LHCN-M2 (cell line): ENCODE measurements at places on chromosomes 13 and 19. TPM values are rescaled to one million over a fixed set of nuclear protein-coding genes. Genes with fewer than 3 reads are reported as not detected.

Gene LGALS4
- not detected in 2 replicates for total RNA-seq

Gene SCGB2B2
- total RNA-seq = not detected in 2 replicates

Gene ARRDC5
- not detected in 2 replicates for total RNA-seq

DNA sequence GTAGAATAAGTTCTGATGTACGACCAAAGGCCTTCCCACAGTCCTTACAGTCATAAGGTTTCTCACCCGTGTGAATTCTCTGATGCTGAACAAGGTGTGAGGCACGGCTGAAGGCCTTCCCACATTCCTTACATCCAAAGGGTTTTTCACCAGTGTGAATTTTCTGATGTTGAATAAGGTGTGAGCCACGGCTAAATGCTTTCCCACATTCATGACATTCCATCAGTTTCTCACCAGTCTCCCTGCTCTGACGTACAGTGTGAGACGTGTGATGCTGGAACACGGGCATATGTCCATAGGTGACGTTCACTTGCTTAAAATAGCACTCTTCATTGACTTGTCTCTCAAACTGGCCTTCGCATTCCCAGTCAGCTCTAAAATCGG, 31.0 kb upstream of the COX7A1 start:
- DNase-seq = no peak

DNA sequence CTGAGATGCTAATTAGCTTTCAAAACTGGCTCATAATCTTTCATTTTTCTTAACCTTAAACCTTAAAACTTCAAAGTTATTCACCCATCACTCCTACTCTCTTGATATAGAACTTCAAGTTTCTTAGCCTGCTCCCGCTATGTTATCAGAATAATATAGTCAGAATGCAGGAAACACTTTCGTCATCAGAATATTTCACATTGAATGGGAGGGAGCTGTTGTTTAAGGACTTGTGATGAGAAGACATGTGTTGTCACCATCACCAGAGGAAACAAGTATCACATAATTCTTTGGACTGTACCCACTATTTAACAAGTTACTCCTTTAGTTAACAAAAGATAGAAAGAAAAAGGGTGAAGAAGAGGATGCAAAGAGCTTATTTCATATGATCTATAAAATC, 65.0 kb upstream of the FNDC3A start:
- no peak for DNase-seq

DNA sequence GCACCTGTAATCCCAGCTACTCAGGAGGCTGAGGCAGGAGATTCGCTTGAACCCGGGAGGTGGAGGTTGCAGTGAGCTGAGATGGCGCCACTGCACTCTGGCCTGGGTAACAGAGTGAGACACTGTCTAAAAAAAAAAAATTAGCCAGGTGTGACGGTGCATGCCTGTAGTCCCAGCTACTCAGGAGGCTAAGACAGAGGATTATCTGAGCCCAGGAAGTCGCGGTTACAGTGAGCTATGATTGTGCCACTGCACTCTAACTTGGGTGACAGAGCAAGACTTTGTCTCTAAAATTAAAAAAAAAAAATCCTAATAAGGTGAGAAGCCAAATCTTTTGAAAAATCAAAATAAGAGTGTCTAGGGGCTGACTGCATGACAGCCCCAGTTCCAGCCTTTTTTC, 9.7 kb upstream of the CEBPA start:
- DNase-seq = no peak

- no peak for DNase-seq
Observed at GRCh38 chr13:42654722-42655121, 80.8 kb downstream of the TNFSF11 start.

DNA sequence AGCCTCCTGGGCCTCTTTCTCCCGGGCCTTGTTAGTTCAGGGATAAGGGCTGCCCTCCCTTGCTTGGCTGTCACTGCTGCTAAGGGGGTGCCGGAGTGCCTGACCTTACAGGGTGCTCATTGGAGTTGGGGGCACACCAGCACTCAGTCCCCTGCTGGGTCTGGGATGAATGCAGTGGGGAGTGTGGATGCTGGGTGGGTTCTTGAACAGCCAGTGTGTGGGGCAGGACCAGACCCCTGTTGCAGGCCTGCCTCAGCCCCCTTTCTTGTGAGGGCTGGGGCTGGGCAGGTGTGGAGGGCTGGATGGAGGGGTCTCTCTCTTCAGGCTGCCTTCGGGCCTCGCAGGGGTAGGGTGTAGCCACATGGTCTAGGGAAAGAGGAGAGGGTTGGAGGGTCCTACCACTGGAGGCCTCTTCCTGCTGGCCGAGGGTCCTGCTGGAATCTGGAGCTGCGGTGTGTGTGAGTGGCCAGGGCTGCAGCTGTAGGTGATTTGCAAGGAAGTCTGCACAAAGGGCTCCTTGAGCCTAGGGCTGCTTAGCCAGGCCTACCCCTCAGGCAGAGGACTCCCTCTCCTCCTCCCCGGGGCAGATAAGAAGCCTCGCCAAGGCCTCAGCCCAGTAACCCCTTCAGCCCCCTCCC, 3.2 kb downstream of the CEBPA start:
- no peak for DNase-seq

- DNase-seq = no peak
Observed at GRCh38 chr19:33748231-33748630, 48.4 kb upstream of the KCTD15 start.

DNA sequence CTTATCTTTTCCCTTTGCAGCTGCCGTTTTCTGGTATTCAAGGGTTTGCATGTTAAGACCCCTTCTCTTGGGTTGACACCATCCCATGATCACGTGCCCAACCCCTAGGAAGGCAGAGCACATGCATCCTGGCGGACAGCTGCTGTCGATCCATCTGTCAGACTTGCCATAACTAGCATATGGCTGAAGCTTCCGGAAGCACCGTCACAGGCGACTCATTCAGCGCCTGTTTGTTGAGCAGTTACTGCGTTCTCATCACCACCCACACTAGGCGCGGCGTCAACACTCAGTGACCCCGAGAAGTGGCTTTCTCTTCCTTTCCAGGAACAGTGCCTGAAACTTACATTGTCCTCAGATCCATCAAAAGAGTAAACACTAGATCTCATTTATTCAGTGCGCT, 93.6 kb downstream of the SOX1 start:
- no peak for DNase-seq
